Right atrium auricular region (tissue), 2 donors: ENCODE measurements at places on chromosomes 4 and X.

GRCh38 chr4:105657117-105657765, 51.2 kb downstream of the INTS12 start:
- DNase-seq = no peak

- no peak for DNase-seq
Observed at GRCh38 chr4:7798178-7798995, 141.3 kb downstream of the AFAP1 start.

DNA sequence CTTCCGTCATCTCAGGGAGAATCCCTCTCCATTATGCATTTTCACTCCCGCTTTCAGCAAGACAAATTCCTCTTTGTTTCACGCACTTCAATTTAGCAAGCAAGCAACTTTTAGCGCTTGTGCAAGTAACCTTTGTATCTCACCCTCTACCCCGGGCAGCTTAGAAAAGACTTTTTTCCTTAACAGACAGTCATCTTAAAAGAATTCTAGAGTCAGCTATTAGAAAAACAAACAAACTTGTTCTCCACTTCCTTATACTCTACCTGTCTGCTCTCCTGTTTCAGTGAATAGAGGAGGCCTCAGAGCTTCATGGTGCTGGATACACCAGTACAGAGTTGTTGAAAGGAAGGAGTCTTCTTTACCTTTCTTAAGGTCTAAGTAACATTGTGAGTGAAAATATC, 12.1 kb downstream of the TIGD2 start:
- DNase-seq = no peak

GRCh38 chr4:76644831-76645485, 209.9 kb downstream of the SHROOM3 start:
- no peak for DNase-seq

- DNase-seq = no peak
Observed at GRCh38 chrX:133594156-133594555, 178.9 kb upstream of the GPC4 start.

- no peak for DNase-seq
Observed at GRCh38 chr4:173301518-173302201, 32.5 kb downstream of the HMGB2 start.

DNA sequence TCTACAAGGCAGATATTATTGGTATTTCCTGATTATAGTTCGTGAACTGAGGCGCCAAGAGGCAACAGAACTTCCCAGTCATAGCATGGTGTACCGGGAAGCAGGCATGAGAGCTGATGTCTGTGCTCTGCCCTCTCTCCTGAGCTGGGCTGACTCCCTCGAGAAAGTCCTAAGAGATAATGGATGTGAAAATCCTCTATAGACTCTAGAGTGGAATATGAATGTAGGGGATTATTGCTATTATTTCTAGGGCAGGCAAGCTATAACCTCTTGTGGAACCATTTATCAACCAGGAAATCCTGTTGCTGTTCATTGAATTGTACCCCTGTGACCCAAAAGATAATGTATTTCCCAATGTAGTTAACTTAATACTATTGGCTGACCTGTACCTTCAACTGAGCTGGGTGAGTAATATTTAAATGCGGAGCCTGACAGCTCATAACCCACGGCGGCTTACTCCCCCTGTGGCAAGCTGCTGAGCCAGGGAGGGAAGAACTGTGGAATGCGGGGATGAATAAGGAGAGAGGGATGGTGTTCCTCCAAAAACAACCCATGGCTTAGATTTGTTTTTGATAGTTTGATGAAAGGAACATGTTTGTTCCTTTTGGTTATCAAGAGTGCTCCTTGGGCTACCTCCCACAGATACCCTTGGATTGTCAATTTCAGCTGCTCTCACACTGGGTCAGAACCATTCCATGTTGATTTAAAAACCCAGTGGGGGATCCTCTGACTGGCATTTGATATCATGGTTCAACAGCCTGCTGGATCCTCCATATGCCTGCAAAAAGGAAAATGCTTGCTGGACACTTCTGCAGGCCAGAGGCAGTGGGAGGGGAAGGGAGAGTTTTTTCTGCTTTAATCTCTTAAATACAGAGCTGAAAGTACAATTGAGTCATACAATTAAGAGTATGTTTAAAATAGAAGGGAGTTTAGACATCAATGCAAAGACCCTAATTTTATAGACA, 339.0 kb upstream of the BOD1L1 start:
- DNase-seq = no peak

DNA sequence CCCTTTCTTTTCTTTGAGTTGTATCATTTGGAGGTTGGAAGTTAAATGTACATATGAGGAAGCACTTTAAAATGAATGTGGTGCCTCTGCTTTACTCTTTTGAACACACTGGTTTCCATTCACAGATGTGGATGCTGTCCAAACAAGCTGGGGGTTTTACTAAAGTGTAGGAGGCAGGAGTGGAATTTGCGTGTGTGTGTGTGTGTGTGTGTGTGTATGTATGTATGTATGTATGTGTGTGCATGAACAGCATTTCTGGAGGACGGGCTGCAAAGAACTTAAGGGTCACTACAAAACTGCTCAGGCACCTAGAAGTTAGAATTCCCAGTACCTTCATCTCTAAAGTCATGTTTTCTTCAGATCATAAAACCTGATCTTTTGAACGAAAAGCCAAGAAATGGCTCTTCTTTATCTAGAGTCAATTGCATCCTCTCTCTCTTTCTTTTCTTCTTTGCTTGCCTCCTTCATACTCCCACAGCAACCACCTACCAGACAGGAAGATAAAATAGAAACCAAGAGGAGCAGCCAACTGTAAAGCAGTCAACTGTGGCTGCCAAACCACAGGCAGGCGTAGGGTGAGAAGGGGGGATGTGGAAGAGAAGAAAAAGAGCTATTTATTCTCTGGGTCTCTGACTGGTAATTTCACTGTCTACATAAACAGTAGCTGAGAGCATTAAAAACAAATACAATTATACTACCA, 177.0 kb upstream of the RASGEF1B start:
- DNase-seq = no peak

- DNase-seq = no peak
Observed at GRCh38 chrX:104668550-104668949, 102.6 kb downstream of the IL1RAPL2 start.

DNA sequence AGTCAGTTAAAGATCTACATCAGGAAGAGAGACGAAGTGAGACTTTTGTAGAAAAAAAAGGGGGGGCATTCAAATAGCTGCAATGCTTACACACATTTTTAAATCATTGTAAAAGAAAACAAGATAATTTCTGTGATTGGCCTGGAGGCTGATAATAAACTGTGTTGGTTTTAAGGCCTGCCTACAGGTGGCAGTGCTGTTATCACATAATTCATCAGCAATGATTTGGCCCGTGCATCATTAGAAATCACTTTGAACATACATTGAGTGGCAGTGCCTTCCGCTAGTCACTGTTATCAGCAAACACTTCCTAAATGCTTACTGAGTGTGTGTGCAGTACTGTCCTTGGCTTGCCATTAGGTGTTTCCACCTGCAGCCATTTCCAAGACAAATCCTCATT, 831.9 kb downstream of the TRIML1 start:
- DNase-seq = no peak

DNA sequence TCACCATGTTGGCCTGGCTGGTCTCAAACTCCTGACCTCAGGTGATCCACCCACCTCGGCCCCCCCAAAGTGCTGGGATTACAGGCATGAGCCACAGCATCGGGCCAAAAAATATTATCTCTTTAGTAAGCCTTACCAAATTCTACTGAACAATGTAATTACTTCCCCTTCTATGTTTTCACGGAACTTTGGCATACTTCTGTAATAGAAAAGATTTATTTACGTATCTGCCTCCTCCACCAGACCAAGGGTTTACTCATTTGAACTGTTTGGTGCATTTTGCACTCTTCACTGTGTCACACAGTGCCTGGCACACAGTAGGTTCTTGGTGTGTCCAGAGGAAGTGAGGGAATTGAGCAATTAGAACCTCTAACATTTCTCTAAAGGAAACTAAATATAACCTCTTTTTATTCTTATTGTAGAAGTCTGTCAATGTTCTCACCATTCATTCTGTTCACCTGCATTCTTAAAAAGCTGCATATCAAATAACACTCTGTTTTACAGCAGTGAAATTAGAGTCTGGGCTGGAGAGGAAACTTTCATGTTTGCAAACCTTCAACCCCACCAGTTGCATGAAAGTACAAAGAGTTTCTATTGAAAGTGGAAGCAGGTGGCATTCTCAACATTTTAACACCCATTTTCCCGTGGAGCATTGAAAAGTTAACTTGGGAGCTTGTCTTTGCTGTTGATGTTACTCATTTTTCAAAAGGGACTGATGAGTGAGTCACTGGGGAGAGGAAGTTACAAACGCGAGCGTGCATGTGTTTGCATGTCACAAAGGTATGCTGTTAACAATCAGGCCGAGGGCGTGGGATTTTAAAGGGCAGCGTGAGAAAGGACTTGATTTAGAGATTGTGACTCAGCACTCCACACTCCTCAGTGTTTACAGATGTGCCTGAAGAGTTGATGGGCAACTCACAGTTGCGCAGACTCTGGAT, 314.1 kb downstream of the STK32B start:
- no peak for DNase-seq

DNA sequence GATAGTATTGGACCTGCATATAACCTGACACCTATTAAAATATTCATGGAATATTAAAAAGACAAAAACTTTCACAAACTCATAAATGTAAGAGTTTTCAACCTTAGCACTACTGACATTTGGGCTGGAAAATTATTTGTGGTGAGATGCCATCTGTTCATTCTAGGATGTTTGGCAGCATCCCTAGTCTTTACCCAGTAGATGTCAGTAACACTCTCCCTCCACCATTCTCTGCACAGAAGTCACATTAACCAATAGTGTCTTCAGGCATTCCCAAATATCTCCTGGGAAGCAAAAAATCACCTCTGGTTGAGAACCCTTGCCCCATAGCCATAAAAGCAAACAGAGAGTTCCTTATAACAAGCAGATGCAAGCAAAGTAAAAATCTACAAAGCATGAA, 41.4 kb upstream of the NDST4 start:
- no peak for DNase-seq

DNA sequence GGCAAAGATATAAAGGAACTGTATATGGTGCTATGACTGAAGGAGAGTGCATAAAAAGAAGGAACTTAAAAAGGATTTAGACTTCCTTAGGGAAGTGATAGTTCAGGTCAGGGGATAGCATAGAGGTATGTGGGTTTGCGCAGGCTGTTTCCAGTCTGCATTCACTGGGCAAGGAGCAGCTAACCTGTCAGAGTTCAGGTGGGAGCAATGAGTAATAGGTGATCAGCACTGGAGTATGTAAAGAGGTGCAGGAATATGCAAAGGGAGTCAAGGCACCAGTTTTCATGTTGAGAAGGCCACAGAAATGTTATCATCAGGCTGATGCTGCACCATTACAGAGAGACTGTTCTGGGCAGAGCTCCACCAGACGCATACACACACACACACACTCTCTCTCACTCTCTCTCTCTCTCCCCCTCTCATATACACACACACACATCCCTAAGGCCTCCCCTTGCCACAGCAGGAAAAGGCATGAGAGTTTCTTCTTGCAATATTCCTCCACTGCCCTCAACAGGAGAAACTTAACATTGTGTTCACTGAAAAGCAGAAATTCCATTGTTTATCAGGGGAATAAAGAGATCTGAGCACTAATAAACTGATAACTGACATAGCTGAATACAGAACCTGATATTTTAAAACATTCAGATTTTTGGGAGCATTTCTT, 256.4 kb upstream of the GRID2 start:
- no peak for DNase-seq
